ENCODE measurements at places on chromosomes 2 and 18. TPM values are rescaled to one million over a fixed set of nuclear protein-coding genes. Genes with fewer than 3 reads are reported as not detected.

DNA sequence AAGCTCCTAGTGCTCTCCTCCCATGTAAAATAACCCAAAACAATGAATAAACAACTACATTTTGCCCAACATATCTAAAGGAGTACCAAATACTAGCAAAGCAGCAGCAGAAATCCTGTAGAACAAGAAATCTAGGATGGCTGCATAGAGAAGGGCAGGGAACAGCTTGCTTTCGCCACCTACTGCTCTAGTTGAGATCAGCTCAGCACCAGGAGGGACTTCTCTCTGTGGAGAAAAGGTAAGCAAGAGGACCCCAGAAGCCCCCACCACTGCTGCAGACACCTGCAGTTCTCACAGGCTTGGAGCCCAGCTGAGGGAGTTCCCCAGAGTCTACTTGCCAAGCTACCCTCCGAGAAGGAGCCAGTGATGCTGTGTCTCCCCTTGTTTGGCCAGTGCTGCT is 243.0 kb upstream of the CHST9 start:
- H3K36me3 ChIP-seq: no peaks in the 10 kb centered on the region
- DNase-seq: no peak
- H3K4me3 ChIP-seq: no peak overlapping the region

- no peak for DNase-seq
- H3K4me1 ChIP-seq: peaks cover 10% of the 10 kb centered on the region
- no peaks in the 10 kb centered on the region for H3K27me3 ChIP-seq
- peaks cover 7% of the 10 kb centered on the region for H3K36me3 ChIP-seq
- H3K27ac ChIP-seq: no peak overlapping the region
- no peak overlapping the region for H3K4me3 ChIP-seq
Observed at GRCh38 chr18:49839012-49839411, 25.7 kb upstream of the ACAA2 start.

GRCh38 chr18:57220480-57220879 is 73.6 kb downstream of the BOD1L2 start:
- DNase-seq: no peak
- H3K27me3 ChIP-seq: no peaks in the 10 kb centered on the region
- H3K4me1 ChIP-seq: no peaks in the 10 kb centered on the region
- H3K27ac ChIP-seq: no peak overlapping the region
- H3K36me3 ChIP-seq: no peaks in the 10 kb centered on the region
- H3K4me3 ChIP-seq: no peak overlapping the region

DNA sequence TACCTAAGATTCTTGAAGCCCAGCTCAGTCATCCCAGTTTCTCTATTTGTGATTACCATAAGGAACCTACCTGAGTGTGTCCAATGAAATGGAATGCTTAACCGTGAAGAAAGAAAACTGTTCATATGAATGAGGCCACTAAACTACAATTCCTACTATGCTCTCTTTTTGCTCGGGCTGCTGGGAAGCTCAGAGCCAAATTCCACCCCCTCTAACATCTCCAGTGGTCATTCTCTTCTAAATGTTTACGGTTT is 8.3 kb downstream of the MYCN start:
- no peak overlapping the region for H3K4me3 ChIP-seq
- no peaks in the 10 kb centered on the region for H3K4me1 ChIP-seq
- H3K27ac ChIP-seq: no peak overlapping the region
- H3K27me3 ChIP-seq: peaks cover 4% of the 10 kb centered on the region
- H3K36me3 ChIP-seq: no peaks in the 10 kb centered on the region
- no peak for DNase-seq

- no peak overlapping the region for H3K4me3 ChIP-seq
- H3K27ac ChIP-seq: no peak overlapping the region
- H3K27me3 ChIP-seq: no peaks in the 10 kb centered on the region
- H3K36me3 ChIP-seq: no peaks in the 10 kb centered on the region
- H3K4me1 ChIP-seq: no peaks in the 10 kb centered on the region
Observed at GRCh38 chr2:22880161-22880560, 504.8 kb upstream of the KLHL29 start.

- peak; percentile 21 for DNase-seq
- no peaks in the 10 kb centered on the region for H3K36me3 ChIP-seq
- peak overlapping the region; percentile 43 for H3K4me3 ChIP-seq
- no peaks in the 10 kb centered on the region for H3K27me3 ChIP-seq
- peaks cover 7% of the 10 kb centered on the region for H3K4me1 ChIP-seq
Observed at GRCh38 chr2:128260239-128261138, 58.2 kb downstream of the HS6ST1 start.

- no peaks in the 10 kb centered on the region for H3K27me3 ChIP-seq
- no peak overlapping the region for H3K4me3 ChIP-seq
- H3K36me3 ChIP-seq: no peaks in the 10 kb centered on the region
- no peak for DNase-seq
- H3K4me1 ChIP-seq: no peaks in the 10 kb centered on the region
- H3K27ac ChIP-seq: no peak overlapping the region
Observed at GRCh38 chr18:28875059-28875458, 698.1 kb upstream of the CDH2 start.

- H3K27ac ChIP-seq: no peak within 1 kb of the TSS
- H3K4me1 ChIP-seq: no peaks in the 10 kb centered on the region
- no peak for DNase-seq
- no peak within 1 kb of the TSS for H3K4me3 ChIP-seq
- no peaks in the 10 kb centered on the region for H3K36me3 ChIP-seq
Observed at GRCh38 chr2:151733771-151734672, at the start of gene NEB. NEB (minus strand) TSS chr2:151734476; CDS start chr2:151733156, 1,320 bp downstream.

DNA sequence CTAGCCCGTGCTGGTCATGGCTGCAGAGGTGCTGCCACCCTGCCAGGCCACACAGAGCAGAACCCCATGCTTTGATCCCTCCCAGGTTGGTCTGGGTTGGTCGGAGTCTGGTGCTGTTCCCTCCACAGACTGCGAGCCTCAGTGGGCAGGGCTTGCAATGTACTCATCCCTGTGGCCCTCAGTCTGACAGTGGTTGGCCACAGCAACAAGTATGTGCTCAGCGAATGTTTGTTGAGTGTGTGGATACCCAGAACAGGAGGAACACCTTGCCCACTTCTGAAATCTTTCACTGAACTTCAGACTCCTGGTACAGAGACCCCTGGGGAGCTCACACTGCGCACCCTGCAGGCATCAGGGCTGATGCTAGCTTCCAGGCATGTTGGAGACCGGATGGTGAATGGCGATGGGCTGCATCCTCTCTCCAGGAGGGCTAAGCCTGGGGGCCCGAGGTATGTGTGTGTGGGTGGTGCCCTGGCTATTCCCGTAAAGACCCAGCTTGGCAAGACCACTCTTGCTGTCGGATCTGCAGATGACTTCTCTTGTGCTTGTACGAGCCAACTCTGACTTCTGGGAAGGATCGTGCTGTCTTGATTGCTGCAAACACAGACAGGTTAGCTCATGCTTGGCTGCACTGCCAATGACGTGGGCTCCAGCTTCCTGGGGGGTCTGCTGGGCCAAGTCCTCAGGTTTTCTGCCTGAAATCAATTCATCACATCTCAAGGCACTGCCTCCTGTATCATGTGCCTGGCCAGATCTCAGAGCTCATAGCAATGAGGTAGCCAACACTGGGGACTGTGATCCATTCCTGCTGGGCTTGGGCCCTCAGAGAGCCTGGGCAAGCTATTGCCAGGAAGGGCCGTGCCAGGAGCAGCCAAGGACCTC is 43.7 kb downstream of the RHOB start:
- no peak overlapping the region for H3K4me3 ChIP-seq
- no peaks in the 10 kb centered on the region for H3K27me3 ChIP-seq
- peak; percentile 18 for DNase-seq
- H3K4me1 ChIP-seq: no peaks in the 10 kb centered on the region
- H3K36me3 ChIP-seq: no peaks in the 10 kb centered on the region
- H3K27ac ChIP-seq: no peak overlapping the region

- no peaks in the 10 kb centered on the region for H3K27me3 ChIP-seq
- H3K27ac ChIP-seq: no peak overlapping the region
- no peak overlapping the region for H3K4me3 ChIP-seq
- no peaks in the 10 kb centered on the region for H3K36me3 ChIP-seq
Observed at GRCh38 chr18:69580107-69580506, 179.4 kb downstream of the DOK6 start.

DNA sequence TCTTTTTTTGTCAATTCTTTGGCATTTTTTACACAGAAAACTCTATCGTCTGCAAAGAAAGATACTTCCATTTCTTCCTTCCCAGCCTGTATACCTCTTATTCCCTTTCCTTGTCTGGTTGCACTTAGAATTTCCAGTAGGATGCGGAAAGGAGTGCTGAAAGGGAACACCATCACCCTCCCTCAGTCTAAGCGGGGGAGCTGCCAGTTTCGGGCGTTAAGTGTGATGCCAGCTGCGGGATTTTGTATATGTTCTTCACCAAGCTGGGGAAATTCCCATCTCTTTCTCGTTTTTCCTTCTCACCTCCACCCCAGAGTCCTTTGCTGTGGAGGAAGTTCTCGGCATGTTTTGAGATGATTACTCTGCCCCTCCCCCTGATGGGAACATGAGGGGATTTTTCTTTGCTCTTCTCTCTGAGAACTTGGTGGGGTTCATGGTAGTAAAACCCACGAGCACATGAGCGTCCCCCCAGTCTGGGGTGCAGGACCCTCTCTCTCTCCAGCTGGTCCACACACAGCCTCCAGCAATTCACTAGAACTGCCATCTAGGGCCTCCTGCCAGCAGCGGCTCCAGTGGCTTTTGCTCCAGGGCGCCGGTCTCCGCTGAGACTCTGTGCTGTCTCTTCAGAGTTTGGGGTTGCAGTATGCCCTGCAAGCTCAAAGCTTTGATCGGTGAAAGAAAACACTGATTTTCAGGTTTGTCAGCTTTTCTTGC is 15.5 kb downstream of the AQP12A start:
- no peaks in the 10 kb centered on the region for H3K4me1 ChIP-seq
- DNase-seq: no peak
- no peaks in the 10 kb centered on the region for H3K36me3 ChIP-seq
- H3K27ac ChIP-seq: no peak overlapping the region
- H3K4me3 ChIP-seq: no peak overlapping the region
- H3K27me3 ChIP-seq: no peaks in the 10 kb centered on the region

GRCh38 chr18:35189510-35189909 is 51.3 kb upstream of the ZNF397 start:
- H3K4me3 ChIP-seq: no peak overlapping the region
- no peak overlapping the region for H3K27ac ChIP-seq
- H3K36me3 ChIP-seq: no peaks in the 10 kb centered on the region
- DNase-seq: no peak

DNA sequence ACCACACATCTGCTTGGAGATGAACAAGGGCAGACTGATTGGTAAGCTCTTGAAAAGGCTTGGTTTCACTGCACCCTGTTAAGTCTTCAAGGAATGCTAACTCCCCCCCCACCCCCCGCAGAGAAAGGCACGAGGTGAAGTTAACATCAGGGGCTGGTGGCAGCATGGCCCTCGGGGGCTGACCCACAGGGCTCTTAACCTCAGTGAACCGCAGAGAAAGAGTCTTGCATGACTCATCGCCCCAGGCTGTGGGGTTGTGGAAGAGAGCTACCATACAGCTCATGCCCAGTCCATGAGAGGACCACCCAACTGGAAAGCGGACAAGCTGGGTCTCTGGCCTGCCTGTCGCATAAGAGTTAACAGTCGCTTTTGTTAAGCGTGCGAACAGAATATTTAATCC is 10.6 kb upstream of the CEP68 start:
- H3K4me3 ChIP-seq: no peak overlapping the region
- H3K27me3 ChIP-seq: no peaks in the 10 kb centered on the region
- H3K27ac ChIP-seq: no peak overlapping the region
- DNase-seq: no peak
- no peaks in the 10 kb centered on the region for H3K4me1 ChIP-seq

DNA sequence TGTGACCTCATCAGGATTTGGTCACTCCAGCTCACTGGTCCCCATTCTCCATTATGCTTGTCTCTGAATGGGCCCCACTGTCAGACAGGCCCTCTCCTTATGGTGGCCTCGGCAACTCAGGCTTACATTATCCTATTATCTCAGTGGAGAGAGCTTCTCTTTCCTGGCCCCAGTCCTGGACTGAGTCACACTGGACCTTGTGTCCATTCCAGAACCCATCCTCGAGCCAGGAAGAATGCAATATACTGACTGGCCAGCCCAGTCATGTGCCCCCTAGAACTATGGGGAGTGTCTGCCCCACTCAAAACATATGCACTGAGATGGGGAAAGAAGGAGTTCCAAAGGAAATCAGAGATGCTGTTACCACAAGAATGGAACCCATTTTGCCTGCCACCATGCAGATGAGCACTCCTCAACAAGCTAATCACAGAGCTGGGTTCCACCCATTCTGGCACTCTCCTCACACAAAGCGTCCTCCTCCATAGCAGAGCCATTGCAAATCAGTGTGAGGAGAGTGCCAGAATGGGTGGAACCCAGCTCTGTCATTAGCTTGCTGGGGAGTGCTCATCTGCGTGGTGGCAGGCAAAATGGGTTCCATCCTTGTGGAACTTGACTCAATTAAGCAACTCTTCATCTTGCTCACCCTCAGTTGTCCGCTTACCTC is 71.9 kb downstream of the CHRNA1 start:
- DNase-seq: no peak
- no peak overlapping the region for H3K27ac ChIP-seq
- H3K36me3 ChIP-seq: no peaks in the 10 kb centered on the region
- no peaks in the 10 kb centered on the region for H3K27me3 ChIP-seq
- no peak overlapping the region for H3K4me3 ChIP-seq
- H3K4me1 ChIP-seq: no peaks in the 10 kb centered on the region

DNA sequence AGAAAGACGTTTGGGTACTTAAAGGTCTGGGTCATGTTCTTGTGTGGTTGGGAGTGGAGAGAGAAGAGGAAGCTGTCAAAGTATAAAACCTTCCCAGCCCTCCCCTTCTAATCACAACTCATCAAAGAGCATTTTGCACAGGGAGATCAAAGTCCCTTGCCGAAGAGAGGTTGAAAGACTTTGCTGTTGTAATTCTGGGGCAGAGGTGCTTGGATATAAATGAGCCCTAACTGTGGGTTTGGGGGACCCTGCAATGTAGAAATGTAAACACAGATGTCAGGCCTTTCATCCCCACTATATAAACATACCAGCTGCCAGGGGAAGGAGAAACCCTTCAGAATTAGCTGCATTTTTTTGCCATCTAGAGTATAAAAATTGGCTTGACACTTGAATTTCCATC is 182.1 kb downstream of the ETAA1 start:
- H3K4me3 ChIP-seq: no peak overlapping the region
- H3K4me1 ChIP-seq: no peaks in the 10 kb centered on the region
- no peaks in the 10 kb centered on the region for H3K36me3 ChIP-seq
- no peak for DNase-seq
- no peak overlapping the region for H3K27ac ChIP-seq

DNA sequence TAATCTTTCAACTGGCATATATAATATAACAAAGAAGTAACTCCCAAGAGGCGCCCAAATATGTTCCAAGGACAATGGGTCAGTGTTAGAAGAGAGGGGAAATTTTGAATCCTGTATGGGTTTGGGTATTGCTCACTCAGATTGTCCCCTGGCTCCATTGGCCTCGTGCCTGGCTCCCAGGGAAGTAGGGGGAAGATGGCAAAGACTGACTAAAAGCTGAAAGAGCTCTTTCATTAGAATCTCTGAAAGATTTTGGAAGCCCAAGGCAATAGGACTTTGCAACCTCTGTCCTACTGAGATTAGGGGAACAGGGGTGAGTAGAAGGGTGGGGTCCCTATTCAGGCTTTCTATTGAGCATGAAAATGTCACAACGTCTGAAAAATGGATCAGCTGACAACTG is 1272.8 kb upstream of the ZEB2 start:
- no peaks in the 10 kb centered on the region for H3K4me1 ChIP-seq
- H3K27ac ChIP-seq: no peak overlapping the region
- no peak for DNase-seq
- H3K36me3 ChIP-seq: no peaks in the 10 kb centered on the region

Gene COL6A3
- total RNA-seq: 118 TPM

Gene DUSP2
- 22.2 TPM for total RNA-seq

Gene TOGARAM2
- total RNA-seq: 0.49 TPM

Gene OXER1
- total RNA-seq: 5.8 TPM

Gene KIF5C
- total RNA-seq: 7.3 TPM

Gene SERPINB12
- not detected for total RNA-seq

Gene TCF23
- total RNA-seq: not detected

Gene PAIP2B
- total RNA-seq: 3.3 TPM

Gene ASIC4
- total RNA-seq: not detected

Gene SAG
- total RNA-seq: not detected

Gene PLGLB2
- 4.9 TPM for total RNA-seq

Gene DPYSL5
- total RNA-seq: not detected

Gene COLEC12
- total RNA-seq: 21.3 TPM

Gene FOXD4L1
- total RNA-seq: 0.21 TPM
